Prostate gland (tissue), 2 donors: ENCODE measurements at places on chromosomes 11 and 22.

DNA sequence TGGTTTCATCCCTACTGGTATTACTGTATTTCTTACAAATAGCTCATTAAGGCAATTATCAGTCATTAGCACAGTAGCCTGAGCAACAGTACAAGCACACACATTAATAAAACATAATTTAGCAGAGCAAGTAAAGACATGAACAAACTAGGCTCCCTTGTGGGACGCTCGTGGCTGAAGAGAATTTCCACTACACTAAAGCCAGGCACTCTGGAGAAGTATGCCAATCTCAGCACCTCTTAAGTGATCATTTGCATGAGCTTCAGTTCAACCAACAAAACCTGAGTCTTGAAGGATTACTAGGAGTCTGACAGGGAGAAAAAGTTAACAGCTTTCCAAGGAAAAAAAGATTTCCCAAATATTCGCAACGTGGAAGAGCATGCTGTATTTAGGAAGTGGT is 109.1 kb downstream of the LARGE1 start:
- no peak for DNase-seq

- no peak for DNase-seq
Observed at GRCh38 chr11:128697645-128698174, 3.8 kb downstream of the FLI1 start.

DNA sequence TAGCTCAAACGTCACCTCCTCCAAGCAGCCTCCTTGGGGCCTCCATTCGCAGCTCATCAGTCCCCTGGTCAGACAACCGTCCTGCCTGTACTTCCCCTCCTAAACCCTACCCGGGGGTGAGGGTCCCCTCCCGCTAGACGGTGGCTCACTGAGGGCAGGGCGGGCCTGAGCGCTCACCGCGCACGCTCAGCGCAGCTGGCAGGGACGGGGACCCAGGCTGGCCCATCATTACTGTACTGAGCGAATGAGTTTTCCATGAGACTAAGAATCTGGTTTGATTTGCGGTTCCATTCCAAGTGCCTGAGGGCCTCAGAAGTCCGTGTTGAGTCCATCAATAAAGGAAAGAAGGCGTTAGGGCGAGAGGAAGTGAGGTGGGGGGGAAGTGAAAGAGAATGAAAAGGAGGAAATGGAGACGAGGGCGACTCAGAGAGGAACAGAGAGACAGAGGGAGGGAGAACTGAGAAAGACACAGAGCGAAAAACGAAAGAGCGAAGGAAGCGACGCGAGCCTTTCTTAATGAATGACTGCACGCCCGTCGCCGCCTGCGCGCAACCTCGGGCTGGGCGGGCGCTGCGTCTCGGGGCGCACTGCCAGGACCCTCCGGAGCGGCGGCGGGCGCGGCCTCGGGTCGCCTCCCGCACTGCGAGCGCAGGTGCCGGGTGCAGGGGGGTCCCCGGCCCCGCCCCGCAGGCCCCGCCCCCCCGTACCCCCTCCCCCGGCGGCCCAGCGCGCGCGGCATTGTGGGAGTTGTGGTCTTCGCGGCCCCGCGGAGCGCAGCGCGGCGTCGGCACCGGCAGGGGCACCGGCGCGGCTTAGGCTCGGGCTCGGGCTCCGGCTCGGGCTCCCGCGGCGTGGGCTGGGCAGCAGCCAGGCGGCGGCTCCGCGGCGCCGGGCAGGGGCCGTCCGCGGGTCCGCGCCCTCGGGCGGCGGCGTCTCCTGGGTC is at the start of gene ASPHD2:
Gene ASPHD2, plus strand, starts transcription at position 746 of the 943 bp plus-strand sequence. CDS start 4,356 bp downstream, outside the sequence.
- DNase-seq = peak; percentile 48

- DNase-seq = no peak
Observed at GRCh38 chr11:75969626-75970308, 154.8 kb downstream of the UVRAG start.

DNA sequence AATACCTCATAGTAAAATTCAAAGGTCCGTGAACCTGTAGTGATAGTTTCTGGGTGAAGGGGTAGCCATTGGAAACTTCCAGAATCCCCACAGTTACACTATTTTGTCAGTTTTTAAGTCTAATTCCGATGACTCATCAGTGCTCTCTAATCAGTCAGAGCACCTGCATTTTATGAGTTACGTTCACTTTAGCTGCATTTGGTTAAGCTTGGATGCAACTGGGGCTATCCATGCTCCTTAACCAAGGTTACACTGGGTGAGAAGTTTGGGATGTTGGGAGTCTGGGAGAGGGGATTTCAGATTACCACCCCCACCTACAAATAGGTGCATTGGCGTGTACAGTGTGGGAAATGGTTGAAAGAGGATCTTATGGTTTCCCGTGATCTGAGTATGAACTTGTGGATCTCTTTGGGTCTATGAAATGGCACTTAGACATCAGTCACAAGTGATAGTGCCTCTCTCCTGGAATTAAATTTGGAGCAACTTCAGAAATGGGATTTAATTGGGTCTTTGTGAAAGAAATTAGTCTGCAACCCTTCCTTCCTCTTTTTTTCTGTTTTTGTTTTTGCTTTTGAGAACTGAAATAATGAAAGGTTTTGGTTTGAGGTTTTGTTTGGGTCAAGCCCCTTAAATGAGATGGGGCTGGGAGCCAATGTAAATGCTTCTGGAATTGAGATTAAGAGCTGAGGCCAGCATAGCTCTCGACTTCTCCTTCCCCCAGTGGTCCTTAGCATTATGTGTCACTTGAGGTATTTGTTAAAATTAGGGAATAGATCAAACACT is 31.5 kb downstream of the EHF start:
- no peak for DNase-seq

DNA sequence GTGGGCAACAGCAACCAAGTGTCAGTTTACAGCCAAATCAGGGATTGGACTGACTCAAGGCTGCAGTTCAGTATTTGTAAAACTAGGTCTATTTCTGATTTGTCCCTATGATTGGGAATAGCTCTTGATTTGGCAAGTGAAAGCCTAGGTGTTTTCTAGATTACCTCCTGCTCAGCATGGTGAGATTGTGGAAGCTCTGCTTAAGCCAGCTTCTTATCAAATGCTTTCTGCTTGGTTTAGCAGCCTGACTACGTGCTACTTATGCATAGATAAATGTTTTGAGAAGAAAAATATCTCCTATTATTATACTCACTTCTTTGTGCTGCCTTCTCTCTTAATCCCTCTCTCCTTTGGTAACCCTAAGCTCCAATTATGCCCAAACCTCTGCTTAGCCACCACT is 86.3 kb upstream of the AMOTL1 start:
- no peak for DNase-seq

GRCh38 chr11:98143661-98144060 is 877.1 kb upstream of the CNTN5 start:
- DNase-seq = no peak

DNA sequence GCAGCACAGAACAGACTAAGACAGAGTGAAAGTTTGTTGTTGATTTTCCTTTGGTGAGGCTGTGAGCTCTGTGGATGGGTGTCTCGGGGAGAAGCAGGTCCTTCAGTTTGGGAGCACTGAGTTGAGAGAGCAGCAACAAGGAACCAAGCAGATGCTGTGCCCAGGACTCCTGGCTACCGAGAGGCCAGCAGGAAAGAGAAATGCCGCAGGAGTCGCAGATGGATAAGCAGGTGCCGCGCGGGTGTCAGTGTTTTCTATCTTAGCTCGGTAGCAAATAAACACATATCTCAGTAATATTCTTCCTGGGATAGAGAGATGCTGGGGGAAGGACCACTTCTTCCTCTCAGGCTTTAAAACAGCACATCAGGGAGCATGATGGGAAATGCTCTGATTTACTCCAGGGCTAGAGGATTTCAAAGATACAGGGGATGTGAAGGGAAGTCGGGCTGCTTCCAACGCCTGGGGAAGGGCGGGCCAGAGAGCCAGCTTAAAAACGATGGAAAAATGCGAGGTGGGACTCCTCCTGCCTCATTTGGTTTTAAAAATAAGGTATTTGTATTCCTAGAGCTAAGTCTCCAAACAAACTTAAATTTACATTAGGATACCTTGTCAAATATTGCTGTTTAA is 470.7 kb upstream of the B3GAT1 start:
- DNase-seq = no peak

DNA sequence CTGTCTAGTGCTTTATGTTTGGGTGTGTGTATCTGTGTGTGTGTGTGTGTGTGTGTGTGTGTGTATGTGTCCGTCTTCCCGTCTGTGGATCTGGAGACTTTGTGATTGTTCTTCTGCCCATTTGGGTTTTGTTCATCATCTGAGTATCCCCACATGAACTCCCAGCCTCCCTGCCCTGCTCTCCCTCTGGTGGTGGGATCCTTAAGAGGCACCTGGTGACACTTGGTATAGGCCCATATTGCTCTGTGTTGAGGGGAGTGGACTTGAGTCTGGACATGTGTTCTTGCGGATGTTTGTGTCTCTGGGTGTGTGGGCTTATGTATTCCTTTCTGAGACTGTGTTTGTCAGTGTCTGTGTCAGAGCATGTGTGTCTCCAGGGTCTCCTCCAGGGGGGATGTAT is 15.3 kb downstream of the RCOR2 start:
- no peak for DNase-seq

GRCh38 chr22:37335806-37336199 is 53.5 kb downstream of the CYTH4 start:
- no peak for DNase-seq
